RWPE2 (cell line): ENCODE measurements at places on chromosomes 5 and 9.

DNA sequence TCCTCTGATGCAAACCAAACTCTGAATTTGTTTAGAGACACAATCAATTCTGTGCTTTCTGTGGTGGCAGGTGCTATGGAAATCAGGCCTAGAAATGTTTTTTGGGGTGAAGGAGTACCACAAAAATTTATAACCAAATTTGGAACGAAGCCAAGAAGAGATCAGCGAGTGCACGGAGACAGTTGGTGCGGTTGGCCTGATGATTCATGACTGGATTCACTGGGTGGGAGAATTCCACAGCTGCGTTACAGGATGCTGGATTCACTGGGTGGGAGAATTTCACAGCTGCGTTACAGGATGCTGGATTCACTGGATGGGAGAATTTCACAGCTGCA is 135.6 kb upstream of the IRX4 start:
- no peak overlapping the region for H3K4me3 ChIP-seq
- H3K27me3 ChIP-seq, result no peaks in the 10 kb centered on the region
- peaks cover 4% of the 10 kb centered on the region for H3K4me1 ChIP-seq
- no peak for DNase-seq
- H3K36me3 ChIP-seq, result no peaks in the 10 kb centered on the region

GRCh38 chr5:67333171-67333570 is 136.6 kb upstream of the CD180 start:
- no peaks in the 10 kb centered on the region for H3K27me3 ChIP-seq
- H3K36me3 ChIP-seq, result no peaks in the 10 kb centered on the region
- H3K27ac ChIP-seq, result no peak overlapping the region
- H3K4me1 ChIP-seq, result no peaks in the 10 kb centered on the region
- no peak overlapping the region for H3K4me3 ChIP-seq
- DNase-seq, result no peak

GRCh38 chr9:85645909-85646627 is 95.7 kb downstream of the AGTPBP1 start:
- no peak overlapping the region for H3K4me3 ChIP-seq
- no peaks in the 10 kb centered on the region for H3K4me1 ChIP-seq
- no peaks in the 10 kb centered on the region for H3K27me3 ChIP-seq
- no peak overlapping the region for H3K27ac ChIP-seq

DNA sequence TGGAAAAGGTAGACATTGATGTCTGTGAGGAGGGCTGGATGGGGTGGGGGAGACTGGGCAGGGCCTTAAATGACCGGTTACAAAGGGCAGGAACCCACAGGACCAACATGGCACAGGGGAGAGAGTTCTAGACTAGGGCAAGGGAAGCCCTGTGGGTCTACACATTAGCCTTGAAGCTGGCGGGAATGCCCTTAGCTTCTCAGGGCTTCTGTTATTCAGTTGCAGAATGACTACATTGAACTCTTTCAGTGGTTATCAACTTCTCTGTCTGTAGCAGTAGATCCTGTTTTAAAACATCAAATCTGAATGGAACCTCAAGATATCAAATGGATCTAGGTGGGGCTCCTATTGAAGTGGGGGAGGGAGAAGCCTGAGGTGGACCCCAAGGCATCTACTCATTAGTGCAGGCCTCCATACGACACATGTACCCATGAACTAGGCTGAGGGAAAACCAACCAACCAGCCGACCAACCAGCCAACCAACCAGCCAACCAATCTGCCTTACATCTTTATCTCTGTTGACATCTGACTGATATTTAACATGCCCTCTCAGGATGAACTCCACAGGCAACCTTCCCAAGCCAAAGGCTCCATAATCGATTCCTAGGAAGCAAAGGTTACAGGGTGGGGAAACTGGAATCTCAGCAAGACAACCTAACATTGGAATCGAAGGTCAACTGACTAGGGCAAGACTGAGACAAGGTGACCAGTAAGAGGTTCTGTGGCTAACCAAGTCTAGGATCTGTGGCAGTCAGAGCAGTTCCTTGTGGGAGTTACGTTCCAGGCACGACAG is 48.3 kb downstream of the DAP start:
- no peaks in the 10 kb centered on the region for H3K27me3 ChIP-seq
- peak overlapping the region; percentile 4 for H3K27ac ChIP-seq
- no peak for DNase-seq
- H3K36me3 ChIP-seq, result peaks cover 32% of the 10 kb centered on the region
- peaks cover 6% of the 10 kb centered on the region for H3K4me1 ChIP-seq

- H3K4me1 ChIP-seq, result peaks cover 13% of the 10 kb centered on the region
- no peaks in the 10 kb centered on the region for H3K36me3 ChIP-seq
- no peaks in the 10 kb centered on the region for H3K27me3 ChIP-seq
- H3K27ac ChIP-seq, result peak overlapping the region; percentile 15
- no peak overlapping the region for H3K4me3 ChIP-seq
Observed at GRCh38 chr9:84947412-84947972, 278.0 kb downstream of the NTRK2 start.

DNA sequence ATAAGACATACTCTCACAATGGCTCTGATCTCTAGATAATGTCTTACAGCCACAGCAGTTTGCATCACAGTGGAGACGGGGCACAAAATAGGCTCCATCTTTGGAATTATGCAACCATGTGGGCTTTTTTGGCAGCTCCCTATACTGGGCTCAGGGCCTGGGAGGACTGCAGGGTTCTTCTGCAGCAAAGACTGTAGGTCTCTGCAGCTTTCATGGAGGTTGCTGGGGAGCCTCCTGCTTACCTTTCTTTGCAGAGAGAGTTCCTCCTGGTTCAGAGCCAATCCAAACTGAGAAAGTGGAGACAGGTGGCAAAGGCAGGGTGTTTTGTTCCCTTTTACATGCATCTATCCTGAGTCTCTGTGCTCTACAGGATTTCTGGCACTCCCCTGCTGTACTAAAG is 558.0 kb downstream of the TLR4 start:
- H3K27ac ChIP-seq, result no peak overlapping the region
- H3K4me1 ChIP-seq, result no peaks in the 10 kb centered on the region
- DNase-seq, result no peak
- no peaks in the 10 kb centered on the region for H3K36me3 ChIP-seq
- H3K27me3 ChIP-seq, result no peaks in the 10 kb centered on the region

DNA sequence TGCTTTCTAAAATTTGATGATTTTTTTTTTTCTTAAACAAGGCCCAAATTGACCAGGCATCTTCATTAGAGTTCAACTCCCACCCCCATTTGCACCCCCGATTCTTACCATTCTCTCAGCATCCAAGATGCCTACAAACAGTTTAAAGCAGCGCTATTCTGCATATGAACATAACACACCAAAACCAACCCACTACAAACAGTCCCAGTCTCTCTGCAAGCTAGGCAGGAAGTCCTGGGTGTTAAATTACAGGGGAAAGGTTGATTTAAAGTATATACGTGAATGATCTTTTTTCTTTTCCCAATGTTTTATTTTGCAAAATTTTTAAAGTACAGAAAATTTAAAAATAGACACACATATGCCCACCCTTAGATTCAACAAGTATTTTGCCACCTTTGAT is 127.0 kb downstream of the ADAMTS12 start:
- no peak overlapping the region for H3K4me3 ChIP-seq
- H3K4me1 ChIP-seq, result no peaks in the 10 kb centered on the region
- no peaks in the 10 kb centered on the region for H3K36me3 ChIP-seq
- no peak for DNase-seq

GRCh38 chr9:134833294-134833880 is 47.2 kb upstream of the FCN2 start:
- H3K27ac ChIP-seq, result no peak overlapping the region
- no peaks in the 10 kb centered on the region for H3K36me3 ChIP-seq
- no peak for DNase-seq
- no peaks in the 10 kb centered on the region for H3K4me1 ChIP-seq
- H3K4me3 ChIP-seq, result no peak overlapping the region
- no peaks in the 10 kb centered on the region for H3K27me3 ChIP-seq

- H3K27ac ChIP-seq, result peak overlapping the region; percentile 95
- no peak overlapping the region for H3K4me3 ChIP-seq
- H3K4me1 ChIP-seq, result peaks cover 41% of the 10 kb centered on the region
Observed at GRCh38 chr5:132260051-132260450, 2.6 kb downstream of the PDLIM4 start.

- DNase-seq, result no peak
- H3K27ac ChIP-seq, result no peak overlapping the region
- no peaks in the 10 kb centered on the region for H3K36me3 ChIP-seq
- H3K4me1 ChIP-seq, result no peaks in the 10 kb centered on the region
- peaks cover 16% of the 10 kb centered on the region for H3K27me3 ChIP-seq
Observed at GRCh38 chr9:129667850-129668249, 2.4 kb downstream of the PRRX2 start.

- H3K36me3 ChIP-seq, result no peaks in the 10 kb centered on the region
- H3K27ac ChIP-seq, result no peak overlapping the region
- no peaks in the 10 kb centered on the region for H3K27me3 ChIP-seq
- no peaks in the 10 kb centered on the region for H3K4me1 ChIP-seq
- no peak for DNase-seq
Observed at GRCh38 chr5:89435347-89435746, 552.4 kb upstream of the MEF2C start.

DNA sequence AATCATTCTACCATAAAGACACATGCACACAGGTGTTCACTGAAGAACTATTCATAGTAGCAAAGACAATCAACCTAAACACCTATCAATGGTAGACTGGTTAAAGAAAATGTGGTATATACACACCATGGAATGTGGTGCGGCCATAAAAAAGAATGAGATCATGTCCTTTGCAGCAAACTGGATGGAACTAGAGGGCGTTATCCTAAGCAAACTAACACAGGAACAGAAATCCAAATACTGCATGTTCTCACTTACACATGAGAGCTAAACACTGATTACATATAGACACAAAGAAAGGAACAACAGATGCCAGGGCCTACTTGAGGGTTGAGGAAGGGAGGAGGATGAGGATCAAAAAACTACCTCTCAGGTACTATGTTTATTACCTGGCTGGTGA is 103.8 kb downstream of the DRD1 start:
- no peaks in the 10 kb centered on the region for H3K36me3 ChIP-seq
- no peak for DNase-seq
- H3K4me3 ChIP-seq, result no peak overlapping the region
- no peaks in the 10 kb centered on the region for H3K27me3 ChIP-seq
- H3K27ac ChIP-seq, result no peak overlapping the region

DNA sequence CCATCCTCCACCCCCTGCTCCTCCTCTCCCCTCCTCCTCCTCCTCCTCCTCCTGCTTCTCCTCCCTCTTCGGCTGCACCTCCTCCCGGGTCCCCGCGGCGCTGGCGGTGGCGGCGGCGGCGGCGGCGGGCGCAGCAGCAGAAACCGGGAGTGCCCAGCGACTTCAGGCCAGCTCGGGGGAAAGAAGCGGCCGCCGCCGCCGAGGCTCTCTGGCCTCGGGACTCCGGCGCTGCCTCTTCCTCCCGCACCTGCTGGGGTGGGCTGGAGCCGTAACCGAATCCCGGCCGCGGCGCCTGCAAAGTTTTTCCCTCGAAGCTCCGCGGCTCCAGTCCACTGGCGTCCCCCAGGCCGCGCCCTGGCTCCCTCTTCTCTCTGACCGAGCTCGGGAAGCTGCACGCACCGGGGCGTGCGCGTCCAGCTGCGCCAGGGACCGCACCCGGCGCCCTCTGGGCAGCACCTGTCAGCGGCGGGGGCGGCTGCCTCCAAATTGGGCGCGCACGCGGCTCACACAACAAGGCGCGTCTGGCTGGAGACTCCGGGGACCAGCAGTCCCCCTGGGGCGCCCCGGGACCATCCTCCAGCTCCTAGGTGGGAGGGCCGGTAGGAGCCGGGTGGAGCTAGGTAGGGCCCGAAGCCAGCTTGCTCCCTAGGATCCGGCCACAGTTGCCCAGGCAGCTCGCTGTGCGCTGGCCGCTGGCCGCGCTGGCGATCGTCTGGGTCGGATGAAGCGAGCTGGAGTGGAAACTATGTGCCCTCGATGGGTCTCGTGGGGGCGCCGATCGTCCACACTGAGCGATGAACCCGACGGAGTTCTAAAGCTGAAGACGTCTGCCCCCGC is at the start of gene MCTP1:
MCTP1 (minus strand) TSS at position 523 of the 837 bp plus-strand sequence.
- no peaks in the 10 kb centered on the region for H3K4me1 ChIP-seq
- H3K4me3 ChIP-seq, result peak within 1 kb of the TSS; percentile 26
- no peak within 1 kb of the TSS for H3K27ac ChIP-seq
- no peaks in the 10 kb centered on the region for H3K36me3 ChIP-seq
- no peak for DNase-seq
- peaks cover 93% of the 10 kb centered on the region for H3K27me3 ChIP-seq

GRCh38 chr5:19676895-19677294 is 311.1 kb downstream of the CDH18 start:
- H3K27ac ChIP-seq, result no peak overlapping the region
- H3K27me3 ChIP-seq, result no peaks in the 10 kb centered on the region
- no peak for DNase-seq
- no peaks in the 10 kb centered on the region for H3K4me1 ChIP-seq
